T-helper 1 cell treated with Interleukin-12 subunit alpha and Interleukin-12 subunit beta and Interleukin-4 antibody, amounts not matched to agents 30 ng/mL and 1 ng/mL, for 36 hours (primary cell): ENCODE measurements at places on chromosomes 5 and 9. TPM values are rescaled to one million over a fixed set of nuclear protein-coding genes. Genes with fewer than 3 reads are reported as not detected.

Gene ANKRD20A1
- total RNA-seq, result 0.76 and 1.1 TPM in 2 replicates

Gene BARHL1
- total RNA-seq, result not detected in 2 replicates

Gene GFI1B
- not detected in 2 replicates for total RNA-seq

Gene ARSI
- not detected in 2 replicates for total RNA-seq

Gene RASEF
- not detected in 2 replicates for total RNA-seq

Gene PCDHB4
- not detected in 2 replicates for total RNA-seq

Gene SHLD3
- total RNA-seq, result 5.3 and 5.8 TPM in 2 replicates

Gene FABP6
- total RNA-seq, result not detected in 2 replicates

Gene FBXL7
- not detected in 2 replicates for total RNA-seq

Gene PCDH1
- not detected in 2 replicates for total RNA-seq

Gene ANKRD31
- total RNA-seq, result 0.12 and 0.29 TPM in 2 replicates

Gene F2RL2
- not detected in 2 replicates for total RNA-seq

Gene NR4A3
- 9.8 and 10.5 TPM in 2 replicates for total RNA-seq

Gene MRPL41
- 45.8 and 53.8 TPM in 2 replicates for total RNA-seq

Gene GLRA1
- not detected in 2 replicates for total RNA-seq

Gene RELL2
- 18.2 and 19.3 TPM in 2 replicates for total RNA-seq

Gene SREK1
- total RNA-seq, result 71.2 and 73.9 TPM in 2 replicates

Gene GRM6
- not detected in 2 replicates for total RNA-seq

Gene CORO2A
- total RNA-seq, result 3.8 and 3.9 TPM in 2 replicates

Gene SLC34A1
- total RNA-seq, result 0.32 TPM in 1 of 2 replicates, not detected in the other

Gene UGT3A1
- total RNA-seq, result not detected in 2 replicates

Gene SPATA31E1
- not detected in 2 replicates for total RNA-seq

Gene PCDHA10
- not detected in 2 replicates for total RNA-seq

Gene EIF4E1B
- total RNA-seq, result not detected in 2 replicates

Gene SPATA9
- total RNA-seq, result not detected in 2 replicates

Gene CCDC112
- 0.66 and 0.88 TPM in 2 replicates for total RNA-seq

Gene STKLD1
- 0.39 and 1.3 TPM in 2 replicates for total RNA-seq
